Left cardiac atrium (tissue), 4 donors: ENCODE measurements at places on chromosomes 5 and 9.

- DNase-seq = no peak
Observed at GRCh38 chr5:154806176-154806575, 44.2 kb downstream of the FAXDC2 start.

GRCh38 chr5:136276946-136277345 lies 84.0 kb upstream of the SMIM32 start:
- peak; percentile 20 for DNase-seq

DNA sequence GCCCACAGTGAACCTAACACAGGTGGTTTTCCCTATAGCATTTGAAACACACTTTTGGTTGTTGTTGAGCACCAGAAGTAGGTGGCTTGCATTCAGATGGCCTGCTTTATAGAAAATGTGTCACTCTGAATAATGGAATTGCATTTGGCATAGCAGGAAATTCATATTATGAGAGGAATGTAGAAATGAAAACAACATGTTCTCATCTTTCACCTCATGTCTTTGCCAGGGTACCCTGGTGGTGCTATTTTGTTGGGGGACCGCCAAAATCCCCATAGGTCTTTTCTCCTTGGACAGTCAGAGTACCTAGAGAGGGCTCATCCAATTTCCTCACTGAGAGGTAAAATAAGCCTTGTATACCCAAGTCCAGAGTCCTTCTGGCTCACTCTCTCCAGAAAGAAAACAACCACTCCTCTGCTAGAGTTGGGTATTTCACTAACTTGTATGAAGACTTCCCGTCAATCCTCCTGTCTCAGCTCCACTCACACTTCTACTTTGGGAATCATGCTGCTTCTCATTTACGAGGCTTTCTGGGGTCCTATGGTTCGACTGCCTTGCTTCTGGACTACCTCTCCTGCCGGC lies 67.4 kb downstream of the MRPS27 start:
- DNase-seq = no peak

DNA sequence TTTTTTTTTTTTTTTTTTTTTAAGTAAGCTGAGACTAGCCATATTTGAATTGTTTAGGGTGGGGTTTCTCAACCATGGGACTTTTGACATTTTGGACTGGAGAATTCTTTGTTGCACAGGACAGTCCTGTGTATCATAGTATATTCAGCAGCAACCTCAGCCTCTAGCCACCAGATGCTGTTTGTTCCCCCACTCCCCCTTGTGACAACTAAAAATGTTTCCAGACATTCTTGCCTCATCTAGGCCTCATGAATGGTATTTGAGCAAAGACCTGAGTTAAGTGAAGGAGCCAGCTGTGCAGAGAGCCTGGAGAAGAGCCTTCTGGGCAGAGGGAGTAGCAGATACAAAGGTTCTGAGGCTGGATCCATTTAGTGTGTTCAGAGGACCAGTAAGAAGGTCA lies 155.9 kb downstream of the SGCD start:
- no peak for DNase-seq

DNA sequence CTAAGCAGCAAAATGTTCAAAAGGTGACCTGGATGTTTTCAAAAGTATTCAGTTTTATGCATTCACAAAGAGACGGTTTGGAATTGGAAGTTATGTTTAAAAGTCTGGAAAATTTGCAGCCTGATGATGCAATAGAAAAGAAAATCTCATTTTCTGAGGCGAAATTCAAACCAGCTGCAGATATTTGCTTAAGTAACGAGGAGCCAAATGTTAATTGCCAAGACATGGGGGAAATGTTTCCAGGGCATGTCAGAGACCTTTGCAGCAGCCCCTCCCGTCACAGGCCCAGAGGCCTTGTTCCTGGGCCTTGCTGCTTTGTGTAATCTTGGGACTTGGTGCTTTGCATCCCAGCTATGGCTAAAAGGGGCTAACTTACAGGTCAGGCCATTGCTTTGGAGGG lies 228.2 kb downstream of the MAN2A1 start:
- DNase-seq = no peak

GRCh38 chr9:15271403-15271802 lies 35.6 kb downstream of the TTC39B start:
- DNase-seq = no peak

DNA sequence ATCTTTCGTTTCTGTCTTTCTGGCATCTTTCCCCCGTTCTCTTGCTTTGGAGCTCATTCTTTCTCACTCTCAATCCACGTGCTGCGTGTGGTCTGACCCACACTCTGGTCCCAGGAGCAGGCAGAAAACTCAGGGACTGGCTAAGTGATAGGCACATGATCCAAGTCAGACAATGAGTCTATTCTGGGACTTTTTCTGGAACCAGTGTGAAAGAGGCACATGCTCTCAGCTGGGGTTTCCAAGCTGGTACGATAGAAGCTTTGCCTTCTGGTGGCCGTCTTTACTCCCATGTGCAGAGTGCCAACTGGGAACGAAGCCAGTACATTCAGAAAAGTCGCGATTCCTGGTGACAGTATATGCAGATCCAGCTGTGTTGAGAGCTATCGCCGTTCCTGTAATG lies 94.4 kb downstream of the PDZD2 start:
- no peak for DNase-seq

DNA sequence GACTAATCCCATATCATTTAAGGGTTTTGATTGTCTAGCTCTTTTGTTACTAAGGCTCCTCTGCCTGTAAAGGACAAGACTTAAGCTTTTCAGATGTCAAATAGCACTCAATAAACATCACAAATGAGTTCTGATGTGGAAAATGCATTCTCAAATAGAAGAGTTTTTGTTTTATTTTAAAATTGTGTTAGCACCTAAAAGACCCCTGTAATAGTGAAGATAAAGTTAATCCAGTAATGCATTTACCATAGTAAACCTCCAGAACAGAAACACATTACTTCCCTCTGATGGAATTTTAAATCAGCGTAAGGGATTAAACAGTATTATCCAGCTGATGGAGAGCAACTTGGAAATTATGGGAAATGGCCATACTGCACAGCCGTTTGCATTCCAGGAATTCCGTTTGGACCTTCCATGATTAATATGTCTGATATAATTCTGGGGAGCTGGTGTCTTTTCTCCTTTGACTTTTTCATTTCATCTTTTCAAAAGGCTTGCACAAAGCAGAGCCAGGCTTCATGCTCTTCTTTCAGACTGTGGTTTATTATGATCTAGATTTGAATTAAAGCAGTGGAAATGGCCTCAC lies 105.6 kb downstream of the PPP2R2B start:
- no peak for DNase-seq

DNA sequence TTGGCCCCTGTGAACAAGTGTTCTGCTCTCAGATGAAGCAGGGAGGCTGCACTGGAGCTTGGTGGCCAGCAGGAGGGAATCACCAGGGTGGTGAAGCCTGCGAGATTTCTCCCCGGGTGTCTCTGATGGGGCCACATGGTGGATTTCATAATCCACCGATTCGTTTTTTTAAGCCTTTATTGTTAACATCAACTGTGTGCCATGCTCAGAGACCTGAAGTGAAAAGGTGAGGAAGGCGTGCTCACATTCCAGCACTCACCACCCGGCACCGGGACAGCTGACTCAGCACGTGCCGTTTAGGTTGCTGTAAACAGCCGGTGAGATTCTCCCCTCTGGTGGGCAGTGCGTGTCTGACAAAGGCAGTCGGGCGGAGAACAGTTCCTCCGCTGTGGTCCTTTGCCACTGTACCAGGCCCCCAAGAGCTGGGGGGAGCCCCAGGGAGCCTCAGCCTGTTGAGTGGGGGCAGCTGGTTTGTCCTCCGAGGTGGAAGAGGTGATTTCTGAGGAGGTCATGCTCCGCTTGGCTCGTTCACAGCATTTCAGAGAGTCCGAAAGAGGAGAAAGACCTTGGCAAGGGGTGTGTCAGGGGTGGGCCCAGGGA lies 12.7 kb upstream of the AHRR start:
- DNase-seq = no peak

- DNase-seq = no peak
Observed at GRCh38 chr9:106866243-106866642, 3.3 kb downstream of the ZNF462 start.

- DNase-seq = no peak
Observed at GRCh38 chr5:91177639-91178038, 205.5 kb downstream of the ARRDC3 start.

DNA sequence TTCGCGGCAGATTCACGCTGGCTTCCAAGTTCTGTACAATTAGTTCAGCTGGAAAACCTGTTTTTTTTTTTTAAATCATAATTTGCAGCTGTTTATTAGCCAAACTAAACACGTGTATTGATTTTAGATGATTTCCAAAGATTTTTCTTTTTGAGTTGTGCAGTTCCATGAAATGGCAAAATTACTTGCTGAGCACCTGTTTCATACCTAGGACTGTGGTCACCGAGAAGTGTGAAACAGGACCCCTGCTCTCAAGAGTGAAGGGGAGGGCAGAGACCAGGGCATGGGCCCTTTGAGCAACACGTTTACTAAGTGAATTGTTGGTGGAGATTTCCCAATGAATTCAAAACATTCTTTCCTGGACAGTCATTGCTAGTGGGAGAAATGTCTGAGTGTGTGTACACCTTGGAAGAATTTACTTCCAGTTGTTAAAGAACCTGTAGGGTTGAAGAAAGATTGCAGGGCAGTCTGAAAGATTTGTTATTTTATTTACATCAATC lies 688 bp downstream of the SNX24 start:
- no peak for DNase-seq

DNA sequence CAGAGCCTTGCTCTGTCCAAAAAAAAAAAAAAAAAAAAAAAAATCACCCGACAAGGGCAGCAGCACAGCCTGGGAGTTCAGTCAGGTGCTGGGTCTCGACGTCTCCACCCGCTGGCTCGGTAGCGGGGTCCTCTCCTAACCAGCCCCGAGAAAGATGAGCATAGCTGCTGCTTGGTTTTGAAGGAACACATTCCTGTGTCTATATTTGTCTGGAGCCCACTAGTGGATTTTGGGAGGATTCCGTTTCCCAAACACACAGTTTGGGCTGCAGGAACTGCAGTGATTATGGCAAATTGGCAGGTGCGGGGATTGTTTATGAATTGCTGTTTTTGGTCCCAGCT lies 1.2 kb downstream of the OTULINL start:
- DNase-seq = no peak

DNA sequence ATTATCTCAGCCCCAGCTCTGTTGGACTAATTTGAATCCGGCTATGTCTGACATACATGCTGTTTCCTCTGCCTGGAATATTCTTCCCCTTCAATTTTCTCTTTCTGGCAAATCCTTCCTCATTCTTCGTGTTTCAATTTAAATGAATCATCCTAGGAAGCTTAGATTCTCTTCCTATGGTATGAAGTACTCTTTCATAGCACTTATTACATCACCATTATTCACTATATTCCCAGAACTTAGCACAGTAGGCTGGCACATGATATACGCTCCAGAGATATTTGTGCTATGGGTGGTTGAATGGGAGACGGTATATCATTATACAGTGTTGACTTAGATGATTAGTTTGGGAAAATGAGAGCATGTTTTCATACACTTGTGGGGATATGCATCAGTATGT lies 91.0 kb upstream of the JAK2 start:
- DNase-seq = no peak

DNA sequence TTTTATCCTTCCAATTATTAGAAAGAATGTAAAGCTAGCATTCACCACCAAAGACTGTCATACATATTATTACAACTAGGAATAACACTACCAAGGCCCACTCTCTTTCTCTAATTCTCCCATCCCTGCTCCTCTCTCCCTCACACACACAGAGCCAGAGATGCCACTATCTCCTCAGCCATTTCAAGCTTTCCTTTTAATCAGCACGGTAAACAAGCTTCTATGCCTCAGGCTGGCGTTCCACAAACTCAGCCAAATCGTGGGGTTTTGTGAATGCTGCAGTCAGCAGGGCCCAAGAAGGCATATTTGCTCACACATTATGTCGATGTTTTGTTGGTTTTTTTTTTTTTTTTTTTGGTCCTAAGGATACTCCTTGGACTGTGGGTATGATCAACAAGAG lies 979.9 kb upstream of the DMAC1 start:
- no peak for DNase-seq

DNA sequence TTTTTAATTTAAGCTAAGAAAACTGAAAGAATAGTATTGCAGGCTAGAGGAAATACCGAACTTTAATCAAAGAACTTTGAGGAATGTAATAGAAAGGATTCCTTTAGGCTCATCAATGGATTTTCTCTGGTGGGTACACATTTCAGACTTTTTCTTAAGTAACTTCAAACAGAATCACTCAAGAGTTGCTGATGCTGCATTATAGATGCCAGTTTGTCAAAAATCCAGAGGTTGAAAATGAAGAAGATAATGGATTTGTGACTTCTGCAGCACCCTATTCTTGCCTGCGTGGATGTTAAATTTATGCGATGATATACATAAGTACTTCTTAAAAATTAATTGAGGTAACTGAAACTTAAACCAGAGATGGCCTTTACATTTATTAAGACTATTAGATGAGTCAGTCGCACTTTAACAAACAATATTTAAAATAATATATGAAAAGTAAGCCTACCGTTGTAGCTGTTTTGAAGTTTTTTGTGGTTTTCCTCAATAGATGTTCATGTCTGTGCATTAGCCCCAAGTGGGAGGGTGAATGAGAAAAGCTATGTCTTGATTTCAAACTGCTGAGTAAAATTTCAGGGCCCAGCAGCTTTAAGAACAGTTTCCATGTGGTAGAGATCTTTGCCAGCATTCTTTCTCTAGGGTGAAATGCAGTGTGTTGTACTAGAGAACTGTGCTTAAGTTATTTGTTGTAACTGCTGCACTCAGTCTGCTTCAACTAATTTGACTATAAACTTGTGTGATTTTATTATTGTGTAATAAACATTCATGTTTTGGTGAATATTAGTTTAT lies at the start of gene OGN:
Gene OGN, minus strand, starts transcription at position 537 of the 795 bp plus-strand sequence. CDS start 1,171 bp downstream, outside the sequence.
- no peak for DNase-seq

DNA sequence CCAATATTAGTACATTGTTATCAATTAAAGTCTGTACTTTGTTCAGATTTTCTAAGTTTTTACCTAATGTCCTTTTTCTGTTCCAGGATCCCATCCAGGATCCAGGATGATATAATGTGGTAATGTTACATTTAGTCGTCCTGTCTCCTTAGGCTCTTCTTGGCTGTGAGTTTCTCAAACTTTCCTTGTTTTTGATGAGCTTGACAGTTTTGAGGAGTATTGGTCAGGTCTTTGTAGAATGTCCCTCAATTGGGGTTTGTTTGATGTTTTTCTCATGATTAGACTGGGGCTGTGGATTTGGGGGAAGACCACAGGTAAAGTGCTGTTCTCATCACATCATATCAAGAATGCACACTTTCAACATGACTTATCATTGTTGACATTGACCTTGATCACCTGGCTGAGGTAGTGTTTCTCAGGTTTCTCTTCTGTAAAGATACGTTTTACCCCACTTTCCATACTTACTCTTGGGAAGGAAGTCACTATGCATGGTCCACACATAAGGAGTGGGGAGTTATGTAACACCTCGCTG lies 9.6 kb downstream of the NDFIP1 start:
- DNase-seq = no peak

DNA sequence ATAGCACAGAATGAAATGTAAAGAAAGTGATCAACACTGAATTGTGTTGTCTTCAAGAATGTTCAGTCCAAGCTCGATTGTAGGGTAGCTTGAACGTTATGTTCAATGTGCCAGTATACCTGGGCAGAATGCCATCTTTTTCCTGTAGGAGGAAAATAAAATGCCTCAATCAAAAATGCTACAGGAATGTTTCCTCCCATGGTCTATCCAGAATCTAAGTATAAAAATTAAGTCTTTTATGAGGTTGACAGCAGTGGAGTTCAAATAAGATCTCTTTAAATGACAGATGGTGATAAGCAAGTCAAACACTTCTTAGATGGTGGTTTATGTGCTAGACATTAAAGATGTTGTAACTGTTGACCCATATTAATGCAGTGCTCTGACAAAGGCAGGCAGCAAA lies 488.6 kb downstream of the CSNK1G3 start:
- DNase-seq = no peak
